T-cell (primary cell): ENCODE measurements at places on chromosomes 4 and X. TPM values are rescaled to one million over a fixed set of nuclear protein-coding genes. Genes with fewer than 3 reads are reported as not detected.

DACH2 gene
- not detected for total RNA-seq

OPRPN gene
- total RNA-seq, result not detected

EGF gene
- 0.20 TPM for total RNA-seq

WAS gene
- total RNA-seq, result 92.0 TPM

CXCL1 gene
- not detected for total RNA-seq

MAGEE2 gene
- total RNA-seq, result not detected

SASH3 gene
- total RNA-seq, result 102 TPM

DNA sequence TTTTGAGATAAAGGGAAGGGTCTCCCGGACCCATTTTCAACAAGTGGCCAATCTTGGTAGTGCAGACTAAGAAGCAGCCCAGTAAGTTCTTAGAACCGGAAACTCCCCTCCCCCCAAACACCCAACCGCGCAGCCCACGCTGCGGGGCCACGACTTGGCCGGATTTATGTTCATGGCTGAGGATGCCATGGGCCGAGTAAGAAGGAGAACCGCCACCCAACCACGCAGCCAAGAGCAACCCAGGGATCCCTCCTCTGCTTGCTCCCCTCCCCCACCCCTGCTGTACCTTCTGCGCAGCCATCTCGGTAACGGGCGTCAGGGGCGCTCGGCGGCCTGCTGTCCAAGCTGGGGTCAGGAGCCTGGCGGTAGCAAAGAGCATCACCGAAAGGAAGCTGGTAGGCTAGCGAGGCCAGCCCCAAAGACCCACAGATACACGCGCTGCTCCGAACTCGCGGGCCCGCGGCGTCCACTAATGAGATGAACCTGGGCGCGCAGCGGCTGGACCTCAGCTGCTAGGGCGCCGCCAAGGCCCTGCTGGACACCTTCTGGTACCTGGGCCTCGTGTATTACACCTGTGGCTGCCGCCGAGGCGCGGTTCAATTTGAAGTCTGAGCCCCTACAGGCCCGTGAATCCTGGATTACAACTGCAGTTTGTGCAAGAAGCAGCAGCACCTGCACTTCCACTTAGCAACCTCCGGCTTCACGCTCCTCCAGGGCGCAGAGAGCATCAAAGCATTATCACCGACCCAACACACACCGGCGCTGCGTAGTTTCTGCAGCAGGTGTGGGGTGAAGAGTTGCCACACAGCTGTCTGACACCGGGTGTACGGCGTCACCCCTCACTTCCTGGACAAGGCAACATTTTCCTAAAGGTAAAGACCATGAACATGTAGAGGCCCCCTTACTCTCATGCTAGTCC, 63.4 kb downstream of the NUDT10 start:
- peaks cover 10% of the 10 kb centered on the region for H3K4me1 ChIP-seq
- peak overlapping the region; percentile 86 for H3K4me3 ChIP-seq
- no peaks in the 10 kb centered on the region for H3K36me3 ChIP-seq
- no peaks in the 10 kb centered on the region for H3K27me3 ChIP-seq
- DNase-seq, result peak; percentile 76

DNA sequence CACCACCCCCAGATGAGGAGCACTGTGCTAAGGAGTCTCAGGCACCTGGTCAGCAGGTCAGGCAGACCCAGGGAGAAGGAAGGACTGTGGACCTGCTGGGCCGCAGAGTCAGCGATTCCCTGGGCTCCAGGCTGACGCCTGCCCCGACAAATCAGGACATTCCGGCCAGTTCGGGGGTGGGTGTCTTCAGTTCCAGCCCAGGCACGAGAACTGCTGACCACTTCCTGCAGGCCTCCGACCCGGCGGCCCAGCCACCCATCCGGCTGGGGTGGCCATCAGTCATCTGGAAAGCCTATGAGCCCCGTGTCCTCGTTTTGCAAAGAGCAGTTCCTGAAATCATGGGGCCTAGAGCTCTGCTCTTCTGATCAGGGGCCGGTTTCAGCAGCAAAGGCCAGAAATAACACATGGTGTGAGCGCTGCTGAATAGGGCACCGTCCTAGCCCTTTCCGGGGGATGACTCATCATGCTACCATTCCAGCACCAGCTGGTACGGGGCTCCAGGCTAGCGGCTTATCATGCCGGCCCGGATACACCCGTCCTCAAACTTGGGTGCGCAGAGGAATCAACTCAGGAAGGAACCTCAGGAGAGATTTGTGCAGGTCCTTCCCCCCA, 7.8 kb upstream of the SH3TC1 start:
- no peak for DNase-seq
- H3K27ac ChIP-seq, result no peak overlapping the region
- H3K27me3 ChIP-seq, result peaks cover 23% of the 10 kb centered on the region
- no peaks in the 10 kb centered on the region for H3K4me1 ChIP-seq

DNA sequence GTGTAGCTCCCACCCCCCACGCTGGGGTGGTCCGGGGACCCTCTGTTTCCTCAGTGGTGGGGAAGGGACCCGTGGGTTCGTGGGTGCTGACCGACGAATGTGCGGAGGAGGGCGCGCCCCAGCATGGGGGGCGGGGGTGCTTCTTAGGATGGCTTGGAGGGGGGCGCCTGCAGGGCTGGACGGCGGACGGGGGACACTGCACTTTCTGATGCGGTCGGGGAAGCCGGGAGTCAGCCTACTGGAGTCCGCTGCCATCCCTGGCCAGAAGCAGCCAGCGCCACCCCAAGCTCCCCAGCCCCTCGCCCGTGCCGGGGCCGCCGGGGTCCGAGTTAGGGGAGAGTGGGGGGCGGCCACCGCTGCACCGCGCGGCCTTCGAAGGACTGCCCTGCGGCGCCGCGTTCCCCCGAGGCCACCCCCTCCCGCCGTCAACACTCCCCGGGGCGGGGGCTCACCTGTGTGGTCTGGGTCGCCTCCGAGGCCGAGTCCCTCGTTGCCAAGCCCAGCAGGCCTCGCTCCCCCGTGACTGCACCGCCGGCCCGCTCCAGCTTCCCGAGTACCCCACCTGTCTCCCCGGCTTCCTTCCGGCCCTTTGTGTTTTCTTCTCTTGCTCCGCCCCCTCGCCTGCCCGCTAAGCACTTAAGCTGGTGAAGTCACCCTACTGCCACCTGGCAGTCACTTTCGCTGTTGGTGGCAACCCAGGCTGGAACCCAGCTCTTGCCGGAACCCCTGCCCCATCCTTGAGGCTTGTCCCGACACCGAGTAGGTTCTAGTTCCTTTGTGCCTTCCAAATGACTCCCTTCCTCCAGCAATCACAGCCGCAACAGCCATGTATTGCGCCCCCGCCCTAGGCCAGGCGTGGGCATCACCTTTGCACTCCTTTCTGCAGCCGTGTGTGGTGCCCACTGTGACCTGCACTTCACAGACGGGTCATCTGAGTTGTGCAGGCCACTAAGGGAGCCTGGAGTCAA, at the start of gene OCIAD2:
TSS of gene OCIAD2 (minus strand) at position 569 of the 968 bp plus-strand sequence. CDS start 2,225 bp downstream, outside the sequence.
- H3K27ac ChIP-seq, result peak within 1 kb of the TSS; percentile 69
- peak within 1 kb of the TSS; percentile 64 for H3K4me3 ChIP-seq
- no peaks in the 10 kb centered on the region for H3K27me3 ChIP-seq

GRCh38 chrX:110049096-110049495, 46.2 kb downstream of the TMEM164 start:
- H3K27me3 ChIP-seq, result no peaks in the 10 kb centered on the region
- no peak for DNase-seq
- no peak overlapping the region for H3K27ac ChIP-seq
- H3K4me1 ChIP-seq, result no peaks in the 10 kb centered on the region
- peaks cover 5% of the 10 kb centered on the region for H3K36me3 ChIP-seq

DNA sequence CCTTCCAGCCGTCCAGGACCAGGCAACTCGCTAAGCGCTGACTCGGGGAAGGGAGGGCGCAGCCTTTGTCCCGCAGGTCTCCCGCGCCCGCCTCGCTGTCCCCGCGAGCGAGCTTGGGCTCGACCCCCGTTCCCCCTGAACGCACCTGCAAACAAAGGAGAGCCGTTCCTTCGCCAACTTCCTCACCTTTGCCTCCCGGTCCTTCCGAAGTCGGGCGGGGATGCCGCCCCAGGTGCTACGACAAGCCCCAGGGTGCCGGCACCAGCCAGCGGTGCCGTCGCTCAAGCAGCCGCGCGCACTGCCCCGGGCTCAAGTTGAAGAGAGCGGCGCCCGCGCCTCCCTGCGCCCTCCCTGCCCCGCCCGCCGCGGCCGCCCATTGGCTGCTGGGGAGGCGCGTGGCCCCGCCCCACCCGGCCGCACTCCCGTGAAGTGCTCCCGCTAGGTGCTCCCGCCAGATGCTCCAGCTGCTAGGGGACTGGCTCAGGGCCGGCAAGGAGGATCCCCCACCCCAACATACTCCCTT, 107.1 kb downstream of the NSUN7 start:
- H3K4me3 ChIP-seq, result peak overlapping the region; percentile 83
- peaks cover 52% of the 10 kb centered on the region for H3K27me3 ChIP-seq
- H3K27ac ChIP-seq, result no peak overlapping the region
- no peaks in the 10 kb centered on the region for H3K36me3 ChIP-seq
- no peaks in the 10 kb centered on the region for H3K4me1 ChIP-seq

- H3K27me3 ChIP-seq, result no peaks in the 10 kb centered on the region
- H3K4me3 ChIP-seq, result no peak overlapping the region
- H3K36me3 ChIP-seq, result no peaks in the 10 kb centered on the region
- DNase-seq, result peak; percentile 33
- H3K27ac ChIP-seq, result no peak overlapping the region
Observed at GRCh38 chrX:47831788-47832187, 4.9 kb upstream of the ZNF81 start.

- H3K4me3 ChIP-seq, result no peak overlapping the region
- H3K36me3 ChIP-seq, result no peaks in the 10 kb centered on the region
- no peak for DNase-seq
- no peaks in the 10 kb centered on the region for H3K4me1 ChIP-seq
- H3K27ac ChIP-seq, result no peak overlapping the region
Observed at GRCh38 chrX:26613956-26614355, 398.0 kb downstream of the MAGEB5 start.

DNA sequence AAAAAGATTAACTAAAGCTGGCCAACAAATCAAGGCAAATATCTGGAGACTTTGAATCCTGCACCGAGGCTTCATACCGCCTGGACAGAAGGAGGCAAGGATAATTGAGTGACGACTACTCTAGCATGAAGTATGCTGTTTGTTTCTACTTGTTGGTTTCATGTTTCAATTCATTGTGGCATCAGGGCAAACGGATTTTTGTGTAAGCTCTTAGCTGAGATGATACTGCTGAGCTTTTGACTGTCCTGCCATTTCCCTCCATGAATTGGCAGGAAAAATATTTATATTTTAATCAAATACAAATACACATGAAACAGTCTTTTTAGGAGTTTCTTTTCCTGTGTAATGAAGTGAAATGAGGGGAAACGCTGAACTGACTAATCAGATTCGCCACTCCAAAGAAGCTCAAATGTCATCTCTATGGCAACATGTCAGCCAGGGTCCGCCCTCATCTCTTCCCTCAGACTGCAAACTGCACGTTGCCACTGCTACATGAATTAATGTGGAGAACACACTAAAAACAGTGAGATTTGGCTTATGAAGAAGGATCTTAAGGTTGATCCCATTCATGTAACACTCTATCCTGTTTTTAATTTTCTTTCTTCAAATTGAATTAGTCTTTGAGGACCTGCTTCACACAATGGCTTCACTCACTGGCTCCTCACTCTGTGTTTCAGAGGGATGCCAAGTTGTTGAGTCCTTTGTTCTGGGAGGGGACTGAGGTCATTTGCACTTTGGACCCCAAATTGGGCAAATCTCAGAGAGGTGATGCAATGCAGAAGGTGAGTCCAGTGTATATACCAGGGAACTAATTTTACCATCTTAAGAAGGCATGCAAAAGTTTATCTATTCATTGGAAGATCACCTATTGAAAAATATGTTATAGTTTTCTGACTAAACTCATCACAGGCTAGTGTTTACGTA, 149.6 kb upstream of the MID1 start:
- no peaks in the 10 kb centered on the region for H3K4me1 ChIP-seq
- DNase-seq, result no peak
- H3K27ac ChIP-seq, result no peak overlapping the region
- H3K36me3 ChIP-seq, result no peaks in the 10 kb centered on the region
- H3K4me3 ChIP-seq, result no peak overlapping the region
- H3K27me3 ChIP-seq, result no peaks in the 10 kb centered on the region

GRCh38 chrX:41333744-41334362, at the start of gene DDX3X:
Gene DDX3X (plus strand): TSS chrX:41334162. CDS start chrX:41334253, 91 bp downstream.
- peak; percentile 74 for DNase-seq
- peak within 1 kb of the TSS; percentile 100 for H3K27ac ChIP-seq
- peaks cover 4% of the 10 kb centered on the region for H3K36me3 ChIP-seq
- peaks cover 40% of the 10 kb centered on the region for H3K4me1 ChIP-seq
- H3K4me3 ChIP-seq, result peak within 1 kb of the TSS; percentile 100

- peaks cover 6% of the 10 kb centered on the region for H3K4me1 ChIP-seq
- H3K27me3 ChIP-seq, result no peaks in the 10 kb centered on the region
- DNase-seq, result no peak
- no peaks in the 10 kb centered on the region for H3K36me3 ChIP-seq
- no peak overlapping the region for H3K27ac ChIP-seq
Observed at GRCh38 chr4:153232768-153233167, 28.5 kb downstream of the TRIM2 start.

DNA sequence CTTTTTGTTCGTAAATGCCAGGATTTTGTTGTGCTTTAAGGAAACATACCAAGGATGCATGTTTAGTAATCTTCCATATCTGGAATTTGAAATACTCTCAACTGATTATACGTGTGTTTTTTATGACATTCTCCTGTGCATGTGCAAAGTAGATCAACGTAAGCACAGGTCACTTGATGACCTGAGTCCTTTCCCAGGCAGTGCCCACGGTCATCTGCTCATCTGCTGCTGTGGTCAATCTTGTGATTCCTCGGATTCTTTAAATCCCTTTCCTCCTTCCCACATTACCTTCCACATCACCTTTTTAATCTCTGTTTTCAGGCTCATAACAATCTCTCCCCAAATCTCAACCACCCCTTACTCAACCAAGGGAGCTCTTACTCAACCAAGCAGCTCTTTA, 104.1 kb downstream of the RASL11B start:
- DNase-seq, result no peak
- H3K27me3 ChIP-seq, result no peaks in the 10 kb centered on the region
- no peaks in the 10 kb centered on the region for H3K4me1 ChIP-seq
- H3K36me3 ChIP-seq, result no peaks in the 10 kb centered on the region
- H3K4me3 ChIP-seq, result no peak overlapping the region

- no peak for DNase-seq
- no peaks in the 10 kb centered on the region for H3K4me1 ChIP-seq
- H3K27ac ChIP-seq, result no peak overlapping the region
- no peaks in the 10 kb centered on the region for H3K27me3 ChIP-seq
Observed at GRCh38 chr4:185304944-185305690, 90.6 kb downstream of the LRP2BP start.

DNA sequence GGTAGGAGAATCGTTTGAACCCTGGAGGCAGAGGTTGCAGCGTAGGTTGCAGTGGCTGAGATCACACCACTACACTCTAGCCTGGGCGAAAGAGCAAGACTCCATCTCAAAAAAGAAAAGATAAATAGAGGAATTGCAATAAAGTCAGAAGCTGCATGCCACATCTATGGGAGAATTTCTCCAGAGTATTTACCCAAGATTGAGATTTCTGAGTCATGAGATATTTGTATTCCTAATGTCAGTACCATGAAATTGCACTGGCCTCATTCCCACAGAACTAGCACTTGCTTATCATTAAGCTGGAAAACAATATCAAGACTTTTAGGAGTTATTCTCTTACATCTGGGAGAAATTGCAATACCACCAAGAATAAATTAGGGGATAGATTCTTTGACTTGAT, 37.4 kb downstream of the ASIC5 start:
- DNase-seq, result no peak
- H3K27me3 ChIP-seq, result no peaks in the 10 kb centered on the region
- no peaks in the 10 kb centered on the region for H3K36me3 ChIP-seq
- H3K27ac ChIP-seq, result no peak overlapping the region
- no peak overlapping the region for H3K4me3 ChIP-seq
- H3K4me1 ChIP-seq, result no peaks in the 10 kb centered on the region

- DNase-seq, result no peak
- H3K27ac ChIP-seq, result no peak overlapping the region
- peaks cover 12% of the 10 kb centered on the region for H3K4me1 ChIP-seq
- H3K4me3 ChIP-seq, result no peak overlapping the region
- no peaks in the 10 kb centered on the region for H3K27me3 ChIP-seq
- no peaks in the 10 kb centered on the region for H3K36me3 ChIP-seq
Observed at GRCh38 chrX:119481323-119481801, 13.1 kb downstream of the SLC25A5 start.
